H7 (cell line): ENCODE measurements at places on chromosomes 5 and 9.

DNA sequence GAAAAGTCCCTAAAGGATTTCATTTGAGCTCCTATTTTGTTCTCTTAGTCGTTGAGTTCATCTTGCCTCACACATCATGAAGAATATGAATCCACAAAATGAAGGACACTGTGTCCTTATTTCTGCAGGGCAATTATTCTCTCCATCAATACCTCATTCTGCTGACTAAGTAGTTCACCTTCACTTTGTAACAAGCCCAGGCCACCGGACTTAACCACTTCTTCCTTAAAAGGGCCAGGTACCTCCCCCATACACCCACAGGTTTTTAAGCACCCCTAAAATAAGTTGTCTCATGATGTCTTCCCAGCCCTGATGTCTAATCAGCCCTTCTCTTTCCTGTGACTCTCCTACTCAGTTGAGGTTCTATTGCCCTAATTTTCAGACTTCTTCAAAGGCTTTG lies 67.1 kb upstream of the PLPP6 start:
- no peak for DNase-seq

- no peak for DNase-seq
Measured at GRCh38 chr9:110351009-110351467, 13.4 kb upstream of the TXNDC8 start.

DNA sequence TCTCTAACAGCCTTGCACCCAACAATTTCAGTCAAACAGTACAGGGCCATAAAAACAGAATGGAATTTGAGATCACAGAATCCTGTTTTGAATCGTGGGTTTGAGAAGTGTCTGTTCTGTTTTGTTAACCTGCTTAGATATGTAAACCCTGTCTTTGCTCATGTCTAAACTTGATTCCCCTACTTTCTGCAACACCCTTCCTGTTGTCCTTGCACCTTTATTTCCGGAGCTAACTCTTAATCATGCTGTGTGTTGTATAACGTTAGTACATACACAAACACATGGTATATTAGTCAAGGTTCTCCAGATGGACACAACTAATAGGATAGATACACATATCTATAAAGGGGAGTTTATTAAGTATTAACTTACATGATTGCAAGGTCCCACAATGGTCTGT lies 2229.2 kb upstream of the C9orf72 start:
- DNase-seq: no peak

DNA sequence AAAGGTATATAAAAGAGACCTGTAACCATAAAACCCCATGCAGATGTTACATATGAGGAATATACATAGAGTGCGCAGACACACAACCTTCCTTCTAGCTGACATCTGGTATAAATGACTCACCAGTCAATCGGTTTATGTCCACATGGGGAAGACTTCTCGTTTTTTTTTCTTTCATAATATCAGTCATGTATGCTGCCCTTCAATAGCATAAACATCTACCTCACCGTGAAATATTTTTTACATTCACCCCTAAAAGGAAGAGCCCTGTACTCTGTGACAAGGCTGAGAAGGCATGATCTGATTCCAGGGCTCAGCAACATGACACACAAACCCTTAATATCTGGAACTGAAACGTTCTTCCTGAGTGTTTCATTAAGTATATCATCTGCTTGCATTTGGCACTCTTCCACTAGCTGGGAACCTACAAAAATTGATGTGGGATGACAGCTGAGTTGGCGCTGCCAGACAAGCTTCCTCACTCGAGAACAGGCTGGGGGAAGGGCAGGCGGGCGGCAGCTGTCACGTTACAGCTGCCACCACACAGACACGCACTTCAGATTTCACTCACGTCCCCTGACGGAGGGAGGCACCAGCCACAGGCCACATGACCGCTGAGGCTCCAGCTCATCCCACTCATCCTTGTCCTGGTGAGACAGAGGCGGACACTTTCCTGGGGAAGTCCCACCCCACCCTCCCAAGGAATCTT lies 74.2 kb downstream of the SHB start:
- DNase-seq: no peak

DNA sequence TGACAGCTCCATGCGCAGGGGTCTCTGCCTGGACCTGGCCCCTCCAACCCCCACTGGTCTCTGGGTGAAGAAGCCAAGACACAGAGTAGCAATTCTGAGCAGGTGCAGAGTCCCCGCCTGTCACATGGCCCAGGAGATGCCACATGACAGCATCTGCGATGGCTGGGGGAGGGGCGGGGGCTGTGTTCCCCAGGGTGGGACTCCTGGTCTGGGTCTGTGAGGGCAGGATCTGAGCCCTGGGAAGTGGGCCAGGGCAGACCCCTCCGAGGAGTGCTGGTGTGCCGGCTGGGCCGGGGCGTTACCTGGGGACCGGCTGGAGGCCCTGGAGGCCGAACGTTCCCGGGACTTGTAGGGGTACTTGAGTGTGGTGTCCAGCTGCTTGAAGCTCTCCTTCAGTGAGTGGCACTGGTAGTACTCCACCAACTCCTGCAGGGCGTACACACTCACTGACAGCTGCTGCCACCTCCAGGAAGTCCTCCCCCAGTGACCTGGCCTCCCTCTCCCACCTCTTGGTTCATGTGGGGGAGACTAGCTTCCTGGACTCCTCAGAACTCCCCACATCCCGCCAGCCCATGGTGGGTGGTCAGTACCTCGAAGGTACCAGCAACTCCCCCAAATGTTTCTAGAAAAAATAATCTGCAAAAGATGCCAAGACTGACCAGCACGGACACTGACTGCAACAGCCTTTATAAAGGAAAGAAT lies 32.1 kb upstream of the SARDH start:
- peak; percentile 54 for DNase-seq

DNA sequence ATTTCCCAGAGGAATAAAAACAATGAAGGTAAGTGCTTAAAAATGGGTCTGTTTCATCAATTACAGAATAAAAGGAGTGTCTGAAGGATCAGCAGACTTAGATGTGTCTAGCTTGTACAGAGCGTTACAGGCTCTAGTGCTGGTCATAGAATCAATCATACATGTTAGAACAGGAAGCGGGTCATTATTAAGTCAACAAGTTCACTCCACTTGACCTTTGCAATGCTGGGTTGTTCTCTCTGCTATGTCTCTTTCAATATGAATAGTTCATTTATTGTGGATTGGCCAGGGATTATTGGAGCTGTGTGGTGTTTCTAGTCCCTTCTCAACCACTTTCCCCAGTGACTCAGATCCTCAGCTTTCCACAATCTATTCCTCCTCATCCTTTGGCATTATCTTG lies 20.7 kb upstream of the EGFLAM start:
- DNase-seq: no peak
